ENCODE measurements at places on chromosomes 5 and 9.

DNA sequence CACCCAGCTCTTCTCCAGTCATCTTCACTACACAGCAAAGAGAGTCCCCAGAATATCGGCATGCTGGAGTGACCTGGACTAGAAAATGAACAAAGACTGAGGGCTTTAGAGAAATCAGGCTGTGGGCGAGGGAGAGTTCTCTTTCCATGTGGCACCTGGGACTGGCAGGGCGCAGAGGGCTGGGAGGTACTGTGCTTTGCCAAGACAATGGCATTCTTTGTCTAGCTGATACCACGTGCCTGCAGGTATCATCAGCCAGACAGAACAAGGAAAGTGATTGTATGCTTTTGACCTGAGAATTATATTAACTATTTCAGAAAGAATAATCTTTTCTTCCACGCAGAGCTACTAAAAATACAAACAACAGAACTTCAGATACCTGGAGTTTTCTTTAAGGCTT is 30.5 kb downstream of the DDX31 start:
- no peak for DNase-seq

GRCh38 chr5:123673107-123673506 is 161.1 kb downstream of the CSNK1G3 start:
- no peak for DNase-seq

- DNase-seq = no peak
Measured at GRCh38 chr5:176366232-176366894, 1.1 kb downstream of the ARL10 start.

- DNase-seq = no peak
Measured at GRCh38 chr5:67319935-67320725, 123.5 kb upstream of the CD180 start.

DNA sequence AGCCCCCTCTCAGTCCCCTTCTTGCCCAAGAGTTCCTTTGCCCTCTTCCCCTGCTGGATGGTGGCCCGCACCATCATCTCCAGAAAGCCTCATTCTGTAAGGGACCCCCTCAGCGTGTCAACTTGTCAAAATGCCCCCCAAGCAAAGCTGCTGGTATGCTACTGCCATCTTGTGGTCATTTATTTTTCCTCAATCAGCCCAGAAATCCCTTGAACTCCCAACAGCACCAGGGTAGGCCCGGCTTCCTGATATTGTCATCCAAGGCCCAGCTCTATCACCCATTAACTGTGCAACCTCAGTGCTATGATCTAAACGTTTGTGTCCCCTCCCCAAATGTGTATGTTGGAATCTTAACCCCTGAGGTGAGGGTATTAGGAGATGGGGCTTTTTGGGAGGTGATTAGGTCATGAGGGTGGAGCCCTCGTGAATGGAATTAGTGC is 53.2 kb upstream of the FBXW11 start:
- no peak for DNase-seq

DNA sequence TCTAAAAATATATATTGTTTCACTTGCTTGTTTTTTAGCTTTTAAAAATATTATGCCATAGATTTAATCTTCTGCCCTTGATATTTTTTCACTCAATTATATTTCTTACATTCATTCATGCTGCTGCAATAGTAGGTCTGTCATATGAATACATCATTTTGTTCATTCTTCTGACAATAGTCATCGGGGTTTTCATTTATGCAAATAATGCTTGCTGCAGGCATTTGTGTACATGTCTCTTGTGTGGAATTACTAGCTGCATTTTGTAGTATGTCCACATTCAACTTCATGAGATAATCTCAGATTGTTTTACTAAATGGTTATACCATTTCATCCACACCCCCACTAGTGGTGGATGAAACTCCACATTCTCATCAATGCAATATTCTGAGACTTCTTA is 5.3 kb upstream of the PLPP1 start:
- no peak for DNase-seq

DNA sequence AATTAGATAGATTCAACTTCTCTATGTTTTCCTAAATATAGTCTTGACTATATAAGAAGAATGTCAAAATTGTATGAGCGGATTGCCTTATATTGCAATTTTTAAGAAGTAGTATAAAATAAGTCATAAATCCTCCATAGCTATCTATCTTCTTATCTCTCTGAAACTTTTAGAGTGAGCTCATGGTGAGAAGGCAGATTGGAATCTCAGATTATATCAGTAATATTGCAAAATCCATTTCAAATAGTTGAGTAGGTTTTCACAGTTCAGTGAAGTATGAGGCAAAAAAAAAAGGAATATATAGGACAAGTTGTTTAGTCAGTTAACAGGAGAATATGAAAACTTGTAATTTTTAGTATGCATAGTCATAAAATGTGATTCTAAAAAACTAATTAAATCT is 156.4 kb downstream of the FAM174A start:
- DNase-seq = no peak

DNA sequence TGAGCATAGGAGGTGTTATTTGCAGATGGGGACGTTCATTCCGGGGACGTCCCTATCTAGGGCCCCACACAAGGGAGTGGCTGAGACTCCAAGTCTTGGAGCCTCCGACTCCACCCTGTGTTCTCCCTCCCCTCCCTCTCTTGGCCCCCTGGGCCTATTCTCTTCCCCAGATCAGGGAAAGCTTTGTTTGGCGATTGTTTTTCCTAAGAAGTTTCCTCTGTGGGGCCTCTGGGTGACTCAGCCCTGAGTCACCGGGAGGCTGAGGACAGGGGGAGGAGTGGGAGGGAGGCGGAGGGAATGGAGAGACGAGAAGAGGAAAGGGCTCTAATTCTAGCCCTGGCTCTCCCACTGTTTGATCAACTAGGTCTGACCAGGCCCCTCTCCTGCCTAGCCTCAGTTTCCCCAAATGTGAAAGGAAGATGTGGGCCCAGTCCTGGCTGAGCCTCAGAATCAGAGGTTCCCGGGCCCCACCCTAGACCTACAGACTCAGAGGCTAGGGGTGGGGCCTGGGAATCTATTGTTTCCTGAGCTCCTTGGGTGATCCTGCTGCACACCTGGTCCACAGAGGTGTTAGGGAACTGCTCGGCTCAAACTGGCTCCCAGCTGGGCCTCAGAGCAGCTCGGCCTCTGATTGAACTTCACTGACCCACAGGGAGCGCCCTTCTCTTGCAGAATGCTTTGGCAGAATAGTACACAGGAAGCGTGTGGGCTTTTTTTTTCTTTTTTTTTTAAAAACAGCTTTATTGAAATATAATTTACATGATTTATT is 19.2 kb downstream of the GSN start:
- peak; percentile 40 for DNase-seq

GRCh38 chr9:19138084-19138483 is 10.8 kb upstream of the PLIN2 start:
- DNase-seq = peak; percentile 48

- DNase-seq = no peak
Measured at GRCh38 chr9:84412654-84413053, 72.1 kb upstream of the SLC28A3 start.

DNA sequence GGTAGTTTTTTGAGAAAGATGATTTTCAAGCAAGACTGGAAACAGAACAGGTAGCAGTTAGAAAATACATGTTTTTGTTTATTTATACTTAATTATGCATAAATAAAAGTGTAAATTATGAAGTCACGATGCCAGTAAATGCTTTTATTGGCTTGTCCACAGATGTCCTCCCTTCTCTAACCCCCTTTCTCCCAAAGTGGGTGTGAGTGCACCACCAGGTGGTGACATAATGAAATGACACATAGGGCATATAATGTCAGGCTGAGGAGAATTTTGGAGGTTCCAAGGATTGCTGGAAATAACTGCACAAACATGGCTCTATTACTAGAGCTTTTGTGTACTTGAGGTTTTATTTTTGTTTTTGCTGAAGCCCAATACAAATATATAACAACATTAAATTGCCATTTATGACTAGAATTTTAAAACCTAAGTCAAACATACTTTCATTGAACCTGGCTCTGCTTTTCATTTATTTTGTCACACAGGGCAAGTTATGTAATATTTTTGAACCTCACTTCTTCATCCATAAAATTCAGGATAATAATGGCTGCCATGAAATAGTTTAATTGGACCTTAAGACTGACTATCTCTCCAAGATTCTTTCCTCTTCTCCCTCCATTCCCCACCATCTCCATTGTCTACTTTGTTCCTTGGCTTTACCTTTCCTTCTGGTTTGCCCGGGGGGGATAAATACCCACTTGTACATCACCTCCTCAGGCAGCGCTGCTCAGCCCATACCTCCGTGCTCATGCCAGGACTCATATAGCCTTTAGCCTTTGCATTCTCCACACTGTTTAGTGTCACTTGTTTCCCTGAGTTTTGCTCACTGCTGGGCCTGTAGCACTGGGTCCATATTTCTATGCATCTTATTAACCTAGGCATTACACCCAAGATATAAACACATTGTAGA is 168.8 kb downstream of the PDE4D start:
- no peak for DNase-seq

DNA sequence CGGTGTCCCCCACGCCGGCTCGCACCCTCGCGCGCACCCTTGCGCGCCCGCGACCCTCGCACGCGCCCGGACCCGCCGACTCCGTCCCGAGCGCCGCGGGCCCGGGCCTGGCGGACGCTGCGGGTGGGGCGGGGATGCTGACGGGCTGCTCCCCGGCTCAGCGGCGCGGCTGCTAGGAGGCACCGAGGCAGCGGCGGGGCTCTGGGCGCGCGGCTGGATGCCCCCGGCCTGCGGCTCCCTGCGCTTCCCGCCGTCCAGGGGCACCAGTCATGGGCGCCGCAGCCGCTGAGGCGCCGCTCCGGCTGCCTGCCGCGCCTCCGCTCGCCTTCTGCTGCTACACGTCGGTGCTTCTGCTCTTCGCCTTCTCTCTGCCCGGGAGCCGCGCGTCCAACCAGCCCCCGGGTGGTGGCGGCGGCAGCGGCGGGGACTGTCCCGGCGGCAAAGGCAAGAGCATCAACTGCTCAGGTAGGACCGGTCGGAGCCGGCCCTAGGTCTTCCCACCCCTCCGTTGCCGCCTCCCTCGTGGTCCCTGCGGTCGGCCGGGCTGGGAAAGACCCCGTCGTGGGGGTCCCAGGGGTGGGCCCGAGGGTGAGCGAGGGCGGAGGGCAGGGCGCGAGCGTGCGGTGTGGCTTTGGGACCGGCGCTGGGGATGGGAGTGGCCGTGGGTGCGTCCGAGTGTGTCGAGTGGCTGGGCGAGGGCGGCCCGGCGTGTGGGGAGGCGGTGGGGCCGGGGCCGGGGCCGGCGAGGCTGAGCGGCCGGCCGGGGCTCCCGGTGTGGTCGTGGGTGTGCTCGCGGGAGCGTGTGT is 530 bp downstream of the TMEFF1 start:
- peak; percentile 22 for DNase-seq

DNA sequence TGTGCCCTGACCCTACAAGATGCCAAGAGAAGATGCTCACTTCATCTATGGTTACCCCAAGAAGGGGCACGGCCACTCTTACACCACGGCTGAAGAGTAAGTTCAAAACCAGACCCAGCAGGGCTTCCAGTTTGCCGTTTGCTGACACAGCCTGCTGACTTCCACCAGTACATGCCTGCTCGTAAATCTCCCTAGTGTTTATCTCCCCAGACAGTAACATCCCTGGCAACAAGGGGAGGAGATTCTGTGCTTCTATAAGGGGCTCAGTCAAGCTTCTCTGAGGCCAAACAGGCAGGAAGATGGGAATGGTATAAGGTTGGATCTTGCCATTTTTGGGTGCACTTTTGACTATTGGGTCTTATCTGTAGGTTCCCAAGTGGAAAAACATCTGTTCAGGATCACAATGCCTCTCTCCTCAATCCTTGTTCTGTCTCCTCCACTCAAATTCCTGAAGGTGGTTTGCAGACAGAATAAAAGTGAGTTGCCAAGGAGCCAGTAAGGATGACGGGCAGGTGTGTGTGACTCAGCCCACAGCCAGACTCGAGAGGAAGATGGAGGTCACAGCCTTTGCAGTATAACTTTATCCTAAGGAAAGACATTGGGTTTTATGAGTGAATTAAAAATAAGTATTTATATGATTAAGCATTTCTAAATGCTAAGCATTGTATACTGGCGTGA is 1.9 kb downstream of the MLANA start:
- no peak for DNase-seq

GRCh38 chr5:100846772-100847171 is 56.3 kb downstream of the ST8SIA4 start:
- no peak for DNase-seq

- DNase-seq = no peak
Measured at GRCh38 chr9:17031546-17031945, 103.3 kb upstream of the CNTLN start.

DNA sequence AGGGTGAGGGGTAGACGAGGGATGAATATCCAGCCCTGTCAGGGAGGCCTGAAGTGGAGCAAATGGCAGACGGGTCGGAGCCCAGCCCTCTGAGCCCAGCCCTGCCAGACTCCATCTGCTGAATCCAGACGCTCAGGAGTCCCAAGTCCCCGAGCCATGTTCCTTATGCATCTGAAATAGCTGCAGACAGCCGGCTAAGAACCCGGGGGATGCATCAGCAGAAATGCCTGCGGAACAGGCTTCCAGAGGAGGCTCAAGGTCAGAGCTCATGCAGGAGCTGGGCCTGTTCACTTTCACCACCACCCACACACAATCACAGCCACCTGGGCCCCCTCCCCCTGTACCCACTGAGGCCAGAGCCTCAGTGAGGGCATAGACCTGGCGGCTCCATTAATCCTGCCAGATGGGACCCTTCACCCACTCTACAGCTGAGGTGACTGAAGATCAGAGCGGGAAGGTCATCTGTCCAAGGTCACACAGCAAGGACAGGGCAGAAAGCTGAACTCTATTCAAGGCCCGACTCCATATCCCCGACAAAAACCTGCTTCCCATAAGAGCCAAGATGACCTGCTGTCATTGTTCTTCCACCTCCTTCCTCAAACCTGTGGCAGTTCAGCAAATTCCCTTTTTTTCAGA is 24.4 kb upstream of the AKNA start:
- no peak for DNase-seq

DNA sequence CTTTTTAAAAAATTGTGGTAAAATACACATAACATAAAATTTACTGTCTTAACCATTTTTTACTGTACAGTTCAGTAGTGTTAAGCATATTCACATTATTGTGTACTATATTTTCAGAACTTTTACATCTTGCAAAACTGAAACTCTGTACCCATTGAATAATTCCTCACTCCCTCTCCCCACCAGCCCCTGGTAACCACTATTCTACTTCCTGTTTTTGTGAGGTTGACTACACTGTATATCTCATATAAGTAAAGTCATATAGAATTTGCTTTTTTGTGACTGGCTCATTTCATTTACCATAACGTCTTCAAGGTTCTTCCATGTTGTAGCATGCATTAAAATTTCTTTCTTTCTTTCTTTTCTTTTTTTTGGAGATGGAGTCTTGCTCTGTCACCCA is 87.0 kb downstream of the LNPEP start:
- no peak for DNase-seq

DNA sequence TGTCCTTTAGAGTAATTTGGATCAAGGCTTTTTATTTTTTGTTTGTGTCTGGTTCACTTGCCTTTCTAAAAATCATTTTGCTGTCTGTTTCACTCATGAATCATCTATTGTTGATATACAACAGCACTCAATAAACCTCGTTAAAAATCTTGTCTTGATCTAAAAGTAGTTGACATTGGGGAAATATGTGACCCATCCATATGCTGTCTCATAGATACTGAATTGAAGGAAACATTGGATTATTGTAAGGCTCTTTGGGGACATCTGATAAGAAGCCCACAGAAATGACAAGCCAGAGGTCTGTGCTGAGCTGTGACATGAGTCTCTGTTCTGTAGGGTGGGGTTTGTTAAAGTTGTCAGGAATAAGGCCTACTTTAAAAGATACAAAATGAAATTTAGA is 208.0 kb downstream of the PDZD2 start:
- DNase-seq = no peak

- no peak for DNase-seq
Measured at GRCh38 chr9:92745881-92746280, 18.8 kb downstream of the BICD2 start.
